HFFc6 (cell line): ENCODE measurements at places on chromosomes 2 and 18.

- DNase-seq: peak; percentile 30
Measured at GRCh38 chr2:27212626-27213471, 781 bp upstream of the SLC5A6 start.

- no peak for DNase-seq
Measured at GRCh38 chr2:52340171-52340570, 1308.2 kb upstream of the NRXN1 start.

GRCh38 chr2:196230061-196230854 lies 58.9 kb upstream of the STK17B start:
- DNase-seq: no peak

DNA sequence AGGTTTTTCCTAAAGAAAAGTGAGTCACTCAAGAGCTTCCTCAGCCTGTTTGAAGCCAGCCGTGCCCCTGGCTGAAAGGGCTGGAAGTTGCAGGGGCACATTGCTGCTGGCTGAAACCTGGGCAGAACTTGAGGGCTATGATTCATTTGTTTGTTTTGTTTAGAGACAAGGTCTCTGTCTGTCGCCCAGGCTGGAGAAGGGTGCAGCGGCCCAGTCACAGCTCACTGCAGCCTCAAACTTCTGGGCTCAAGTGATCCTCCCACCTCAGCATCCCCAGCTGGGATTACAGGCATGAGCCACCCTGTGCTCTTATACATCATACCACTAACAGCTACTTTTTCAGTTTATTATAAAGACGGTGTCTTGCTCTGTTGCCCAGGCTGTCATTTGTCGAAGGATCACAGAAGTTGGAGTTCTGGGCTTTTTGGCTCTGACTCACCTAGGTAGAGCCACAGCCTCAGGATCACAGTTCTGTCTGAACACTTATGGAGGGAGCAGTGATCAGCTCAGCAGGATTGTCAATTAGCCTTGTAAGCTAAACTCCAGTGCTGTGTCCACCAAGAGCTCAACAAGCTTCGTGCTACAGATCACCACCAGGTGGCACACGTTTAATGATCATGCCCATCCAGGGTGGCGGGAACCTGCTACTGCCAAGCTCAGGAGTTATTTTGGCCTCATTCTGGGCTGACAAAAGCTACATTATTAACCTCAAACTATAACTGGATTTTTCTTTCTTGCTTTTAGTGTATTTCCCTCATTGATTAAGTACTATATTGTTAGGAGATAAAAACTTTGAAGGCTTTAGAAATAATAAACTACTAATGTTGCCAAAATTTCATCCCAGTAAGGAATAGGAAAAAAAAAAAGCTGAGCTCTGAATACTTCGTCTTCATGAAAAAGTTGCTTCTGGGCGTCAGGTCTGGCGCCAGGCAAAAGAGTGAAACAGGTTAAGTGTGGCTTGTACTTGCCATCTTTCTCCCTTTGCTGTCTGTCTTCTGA lies 57.9 kb downstream of the ARHGEF33 start:
- peak; percentile 85 for DNase-seq

DNA sequence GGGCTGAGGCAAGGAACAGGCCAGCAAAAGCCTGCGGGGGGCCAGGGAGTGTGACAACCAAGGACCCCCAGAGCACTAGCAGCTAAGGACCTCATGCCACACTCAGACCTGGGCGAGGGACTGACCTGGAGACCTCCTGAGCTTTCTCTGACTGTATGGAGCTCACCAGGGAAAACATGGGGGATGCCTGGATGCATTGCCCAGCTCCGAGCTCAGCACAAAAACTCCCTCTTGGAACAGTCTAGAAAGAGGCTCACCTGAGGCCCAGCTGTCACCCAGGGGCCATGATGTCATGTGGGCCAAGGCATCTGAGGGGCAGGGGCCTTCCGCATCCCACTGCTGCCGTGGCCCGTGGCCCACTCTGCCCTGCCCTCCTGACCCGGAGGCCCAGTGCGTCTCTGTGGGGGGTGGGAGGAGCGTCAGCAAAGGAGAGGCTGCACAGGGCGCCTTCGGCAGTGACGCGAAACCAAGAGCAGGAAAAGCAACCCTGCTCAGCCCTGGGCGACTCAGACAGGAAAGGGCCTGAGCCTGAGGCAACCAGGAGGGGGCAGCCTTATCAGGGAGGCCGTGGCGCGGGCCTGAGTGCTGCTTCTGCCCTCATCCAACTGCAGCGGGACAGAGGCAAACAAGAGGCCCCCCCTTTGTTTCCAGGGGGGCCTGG lies 57.3 kb upstream of the ALPP start:
- DNase-seq: no peak
